ENCODE measurements at places on chromosomes 3 and 15.
A peak's percentile ranks its signal among the peaks of the same experiment; 100 is the strongest.

DNA sequence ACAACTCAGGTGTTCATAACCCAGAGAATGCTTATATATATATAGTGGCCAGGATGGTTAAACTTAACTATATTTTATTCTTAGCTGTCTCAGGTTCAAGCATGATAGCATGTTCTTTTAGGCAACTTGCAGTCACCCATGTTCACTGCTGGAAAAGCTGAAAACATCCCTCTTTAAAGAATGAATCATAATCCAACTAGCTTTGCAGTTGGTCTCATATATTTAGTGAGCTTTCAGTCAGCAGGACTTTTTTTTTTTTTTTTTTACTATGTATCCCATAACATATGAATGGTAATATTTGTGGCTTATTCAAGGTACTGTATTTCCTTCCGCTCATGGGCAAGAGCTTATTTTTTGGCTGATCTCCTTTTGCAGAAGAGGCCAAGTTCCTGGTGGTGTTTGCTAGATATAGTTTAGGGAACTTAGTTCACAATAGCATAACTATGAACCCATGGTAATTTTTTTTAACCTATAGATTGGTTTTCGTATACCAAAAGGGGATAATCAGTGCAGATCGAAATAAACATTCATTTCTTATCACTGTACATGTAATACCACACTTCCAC lies 77.6 kb downstream of the CMSS1 start:
- no peak for DNase-seq

GRCh38 chr3:106058475-106058874 lies 189.7 kb upstream of the CBLB start:
- DNase-seq = no peak

DNA sequence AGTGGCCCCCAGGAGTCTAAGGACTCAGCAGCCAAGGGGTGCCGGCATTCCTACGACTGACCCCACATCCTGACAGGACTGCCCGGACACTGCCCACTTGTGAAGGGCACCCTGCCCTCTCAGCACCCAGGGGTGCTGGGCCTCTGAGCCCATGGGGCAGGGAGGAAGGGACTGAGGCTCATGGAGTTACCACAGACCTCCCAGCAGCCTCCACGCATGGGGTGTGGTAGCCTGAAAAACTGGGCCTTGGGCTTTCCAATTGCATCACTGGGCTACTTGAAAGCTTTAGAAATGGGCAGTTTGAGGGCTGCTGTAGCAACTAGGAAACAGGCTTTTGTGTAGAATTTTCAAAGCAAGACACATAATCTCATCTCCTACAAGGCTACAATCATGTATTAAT lies 13.2 kb downstream of the TKT start:
- no peak for DNase-seq

- DNase-seq = no peak
Observed at GRCh38 chr3:32220006-32220405, 18.5 kb upstream of the CMTM8 start.

GRCh38 chr3:127734754-127735473 lies 62.2 kb downstream of the ABTB1 start:
- no peak for DNase-seq

- DNase-seq = no peak
Observed at GRCh38 chr15:68774120-68774519, 46.6 kb downstream of the ANP32A start.

- DNase-seq = peak; percentile 83
Observed at GRCh38 chr3:113838631-113839209, at the start of gene GRAMD1C. Gene GRAMD1C, plus strand, starts transcription at chr3:113838788. Its CDS starts 122 bp downstream, at chr3:113838910.

DNA sequence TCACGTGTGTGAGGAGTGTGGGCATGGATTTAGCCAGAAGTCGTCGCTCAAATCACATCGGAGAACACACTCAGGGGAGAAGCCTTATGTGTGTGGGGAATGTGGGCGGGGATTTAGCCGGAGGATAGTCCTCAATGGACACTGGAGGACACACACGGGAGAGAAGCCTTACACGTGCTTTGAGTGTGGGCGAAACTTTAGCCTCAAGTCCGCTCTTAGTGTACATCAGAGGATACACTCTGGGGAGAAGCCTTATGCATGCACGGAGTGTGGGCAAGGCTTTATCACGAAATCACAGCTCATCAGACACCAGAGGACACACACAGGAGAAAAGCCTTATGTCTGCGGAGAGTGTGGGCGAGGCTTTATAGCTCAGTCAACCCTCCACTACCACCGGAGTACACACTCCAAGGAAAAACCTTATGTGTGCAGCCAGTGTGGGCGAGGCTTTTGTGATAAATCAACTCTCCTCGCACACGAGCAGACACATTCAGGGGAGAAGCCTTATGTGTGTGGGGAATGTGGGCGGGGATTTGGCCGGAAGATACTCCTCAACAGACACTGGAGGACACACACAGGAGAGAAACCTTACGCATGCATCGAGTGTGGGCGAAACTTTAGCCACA lies 28.1 kb downstream of the ZNF589 start:
- peak; percentile 69 for DNase-seq

- DNase-seq = peak; percentile 0
Observed at GRCh38 chr15:101045835-101046691, 126.9 kb downstream of the LRRK1 start.

DNA sequence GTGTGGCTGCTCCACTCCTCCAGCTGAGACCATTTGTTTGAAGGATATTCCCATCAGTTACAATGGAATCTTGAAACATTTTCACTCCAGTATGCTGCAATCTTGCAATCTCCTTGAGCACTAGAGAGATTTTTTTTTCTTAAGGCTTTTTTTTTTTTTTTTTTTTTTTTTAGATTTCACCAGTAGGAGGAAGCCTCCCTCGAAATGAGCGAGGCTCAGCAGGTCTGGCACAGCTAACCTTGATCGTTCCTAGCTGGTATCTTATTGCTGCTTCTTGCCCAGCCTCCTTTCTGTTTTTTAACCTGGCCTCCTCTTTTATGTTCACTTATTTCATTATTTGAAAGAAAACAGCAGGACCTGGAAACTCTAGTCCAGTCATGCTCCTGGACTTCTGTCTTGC lies 48.1 kb downstream of the RAP2B start:
- no peak for DNase-seq

GRCh38 chr15:63593705-63594671 lies 3.2 kb upstream of the FBXL22 start:
- DNase-seq = peak; percentile 54

DNA sequence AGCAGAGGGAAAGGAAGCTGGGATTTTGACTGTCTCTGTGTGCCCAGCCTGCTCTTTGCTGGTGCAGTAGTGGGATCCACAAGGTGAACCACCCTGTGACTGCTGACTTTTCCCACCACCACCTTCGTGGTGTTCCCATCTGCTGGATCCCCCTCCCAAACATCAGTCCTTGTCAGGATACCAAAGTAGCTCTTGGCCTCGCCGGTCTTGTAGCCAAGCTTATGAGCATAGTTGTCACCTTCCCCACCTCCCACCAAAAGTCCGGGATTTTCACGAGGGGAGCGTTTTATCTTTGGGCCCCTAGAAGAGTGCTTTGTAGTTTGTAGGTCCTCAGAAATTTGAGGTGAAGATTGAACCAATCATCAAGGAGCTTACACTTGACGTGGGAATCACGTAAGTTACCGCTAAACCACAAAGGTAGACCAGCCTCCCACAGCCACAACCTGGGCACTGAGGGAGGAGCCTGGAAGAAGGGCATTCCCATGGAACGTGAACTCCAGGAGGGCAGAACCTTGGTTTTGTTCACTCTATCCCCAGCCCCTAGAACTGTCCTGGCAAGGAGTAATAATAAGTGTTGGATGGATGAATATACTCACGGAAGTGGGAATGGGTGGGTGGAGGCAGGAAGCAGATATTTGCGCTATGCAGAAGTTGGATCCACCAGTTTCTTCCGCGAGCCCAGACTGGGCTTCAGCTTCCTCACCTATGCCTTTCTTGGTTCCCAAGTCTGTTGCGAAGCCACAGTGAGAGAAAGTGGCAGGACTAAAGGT lies 814 bp upstream of the TEX264 start:
- peak; percentile 20 for DNase-seq

DNA sequence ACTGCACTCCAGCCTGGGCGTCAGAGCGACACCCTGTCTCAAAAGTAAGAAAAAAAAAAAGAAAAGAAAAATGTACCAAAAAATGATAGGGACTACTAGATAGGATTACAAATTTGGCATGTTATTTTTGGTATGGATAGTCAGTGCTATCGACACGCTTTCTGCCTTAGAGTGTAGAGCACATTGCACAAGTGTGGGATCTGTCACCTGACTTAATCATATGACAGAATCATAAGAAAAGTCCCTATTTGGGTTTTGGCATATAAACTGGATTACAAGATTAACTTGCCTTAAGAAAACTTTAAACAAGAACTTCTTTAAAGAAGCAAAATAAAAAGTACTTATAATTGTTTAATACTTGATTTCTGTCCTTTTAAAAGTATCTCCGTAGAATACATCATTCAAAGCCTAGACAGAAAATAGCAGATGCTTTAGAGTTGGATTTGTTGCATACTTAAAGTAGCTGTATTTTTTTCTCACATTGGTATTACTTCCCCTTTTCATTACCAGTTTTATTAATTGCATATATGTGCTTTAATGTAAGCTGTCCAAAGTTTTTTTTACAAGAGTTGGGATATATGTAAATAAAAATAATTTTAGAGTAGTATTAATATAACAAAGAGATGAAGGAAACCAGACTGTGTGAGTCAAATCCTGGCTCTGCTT lies 7.8 kb downstream of the ATP6V1A start:
- DNase-seq = no peak

DNA sequence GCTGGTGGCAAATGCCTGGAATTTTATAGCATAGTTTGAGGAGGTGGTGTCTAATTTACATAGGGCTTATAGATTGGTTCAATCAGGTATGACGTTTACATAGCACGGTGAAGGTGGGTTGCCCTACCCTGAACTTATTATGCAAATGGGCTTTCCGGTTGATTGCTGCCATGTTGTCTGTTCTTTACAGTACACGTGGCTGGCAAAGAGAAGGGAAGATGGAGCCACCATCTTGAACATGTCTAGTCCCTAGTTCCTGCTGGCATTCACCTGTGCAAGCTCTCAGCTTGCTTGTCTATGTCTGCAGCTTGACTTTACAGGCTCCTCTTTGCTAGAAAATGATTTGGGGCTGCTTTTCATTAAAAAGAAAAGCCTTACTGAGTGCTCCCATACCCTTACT lies 14.0 kb upstream of the STAC start:
- no peak for DNase-seq

DNA sequence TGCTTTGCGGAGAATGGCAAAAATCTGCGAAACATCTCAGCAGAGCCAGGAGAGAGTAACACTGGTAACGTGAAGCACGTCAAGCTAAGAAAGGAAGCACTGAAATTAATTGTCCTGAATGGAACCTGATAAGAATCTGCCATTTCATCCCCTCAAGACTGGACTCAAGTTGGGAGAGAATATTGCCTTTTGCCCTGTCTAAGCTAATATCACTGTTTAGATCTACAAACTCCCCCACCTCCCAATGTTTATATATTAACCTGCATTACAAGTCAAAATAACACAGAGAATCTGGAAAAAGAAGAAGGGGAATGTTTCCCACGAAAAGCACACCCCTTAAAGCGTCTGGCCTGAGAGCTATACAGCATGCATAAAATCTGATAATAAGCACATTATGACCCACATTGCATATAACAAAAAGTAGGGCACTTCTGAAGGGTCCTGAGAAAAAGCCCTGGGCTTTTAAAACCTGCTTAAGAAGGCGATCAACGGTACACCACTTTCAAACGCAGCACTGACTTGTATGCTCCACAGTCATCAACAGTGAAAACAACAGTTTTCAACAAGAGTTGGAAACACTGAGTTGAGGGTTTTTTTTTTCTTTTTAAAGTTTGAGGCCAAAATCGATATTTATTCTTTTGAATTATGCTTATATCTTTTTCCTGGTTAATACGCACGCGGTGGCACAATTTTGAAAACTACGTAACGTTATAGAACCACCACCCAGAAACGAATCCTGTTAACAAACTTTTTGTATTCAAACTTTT lies 1.4 kb upstream of the KAT2B start:
- DNase-seq = no peak

DNA sequence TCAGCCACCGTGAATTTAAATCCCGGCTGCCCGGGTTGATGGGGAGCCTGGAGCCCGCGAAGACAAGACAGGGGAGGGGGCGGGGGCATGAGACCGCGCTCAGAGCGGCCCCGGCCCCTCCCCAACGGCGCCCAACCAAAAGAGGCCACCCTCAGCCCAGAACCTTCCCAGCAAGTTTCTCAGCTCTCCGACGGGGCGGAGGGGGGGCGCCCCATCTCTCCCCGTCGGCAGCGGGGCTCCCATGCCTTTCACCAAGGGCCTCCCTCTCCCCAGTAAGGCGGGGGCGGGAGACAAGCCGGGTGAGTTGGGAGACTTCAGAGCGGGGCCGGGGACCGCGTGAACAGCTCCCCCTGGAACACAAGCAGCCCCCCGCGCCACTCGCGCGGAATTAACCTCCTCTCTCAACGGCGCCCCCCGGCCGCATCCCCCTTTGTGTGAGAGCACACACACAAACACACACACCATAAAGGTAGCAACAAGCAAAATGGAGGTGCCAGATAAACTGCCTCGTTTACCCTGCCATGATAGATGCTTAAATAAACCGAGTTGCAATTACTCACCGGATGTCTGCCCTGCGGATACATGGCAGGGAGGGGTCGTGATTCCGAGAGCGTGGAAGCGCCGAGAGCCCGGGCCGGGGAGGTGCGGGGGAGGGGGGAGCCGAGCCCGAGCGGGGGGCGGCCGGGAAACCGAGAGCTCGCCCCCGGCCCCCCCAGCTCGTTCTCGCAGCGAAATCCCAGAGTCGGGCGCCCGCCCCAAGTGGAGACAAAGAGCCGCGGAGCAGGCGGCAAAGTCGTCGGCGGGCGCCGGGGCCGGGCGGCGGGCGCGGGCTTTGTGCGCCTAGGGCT lies 1.3 kb downstream of the TLE3 start:
- peak; percentile 64 for DNase-seq

DNA sequence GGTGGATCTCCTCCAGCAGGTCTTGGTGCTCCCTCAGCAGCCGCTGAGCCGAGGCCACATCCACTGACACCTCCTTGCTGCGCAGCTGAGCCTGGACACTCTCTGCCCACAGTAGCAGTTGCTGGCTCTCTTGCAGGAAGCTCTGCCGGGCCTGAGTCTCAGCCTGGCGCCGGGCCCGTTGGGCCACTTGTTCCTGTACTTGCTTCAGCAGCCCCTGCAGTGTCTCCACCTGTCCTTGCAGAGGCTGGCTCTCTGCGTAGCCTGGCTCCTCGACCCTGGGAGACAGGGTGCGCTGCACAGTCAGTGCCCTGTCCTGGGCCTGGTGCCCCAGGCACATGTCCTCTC lies 15.5 kb downstream of the SPTBN5 start:
- no peak for DNase-seq

DNA sequence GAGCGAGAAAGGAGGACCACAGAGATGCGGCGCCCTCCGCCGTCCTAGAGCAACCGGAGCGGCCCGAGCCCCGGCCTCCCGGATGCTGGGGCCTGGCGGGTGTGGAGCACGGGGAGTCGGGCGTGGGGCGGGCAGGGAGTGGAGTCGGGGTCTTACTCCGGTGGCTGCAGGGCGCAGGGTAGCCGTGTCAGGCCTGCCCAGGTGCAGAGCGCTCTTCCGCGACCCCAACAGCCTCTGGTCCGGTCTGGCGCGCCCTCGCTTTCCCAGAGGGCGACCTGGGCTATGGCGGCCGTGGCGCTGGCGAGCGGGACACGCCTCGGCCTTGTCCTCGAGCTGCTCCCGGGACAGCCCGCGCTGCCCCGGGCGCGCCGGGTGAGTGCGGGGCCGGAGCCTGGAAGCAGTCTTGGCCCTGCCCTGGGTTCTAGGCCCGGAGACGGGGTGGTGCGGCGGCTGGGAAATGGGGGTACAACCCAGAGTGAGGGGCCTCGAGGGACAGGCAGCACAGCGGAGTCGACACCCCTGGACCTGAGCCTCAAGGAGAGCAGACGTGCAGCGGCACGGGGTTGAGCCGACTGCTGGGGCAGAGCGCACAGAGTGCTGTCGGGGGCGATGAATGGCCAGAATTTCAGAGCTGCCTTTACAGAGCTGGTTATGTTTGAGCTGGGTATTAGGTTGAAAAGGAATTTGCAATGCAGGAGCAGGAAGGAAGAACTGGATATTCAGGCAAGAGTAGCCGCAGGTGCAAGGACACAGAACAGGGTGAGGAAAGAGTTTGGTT lies at the start of gene ZNF662:
Gene ZNF662 (plus strand): TSS at position 73 of the 778 bp plus-strand sequence. CDS start 1,973 bp downstream, outside the sequence.
- DNase-seq = no peak
